ENCODE measurements at places on chromosomes 6 and 20.

GRCh38 chr6:71139249-71139648 lies 149.4 kb upstream of the OGFRL1 start:
- peak; percentile 20 for DNase-seq

GRCh38 chr6:84453499-84453898 lies 226.1 kb upstream of the CEP162 start:
- peak; percentile 44 for DNase-seq

- no peak for DNase-seq
Observed at GRCh38 chr20:47850146-47850545, 64.9 kb upstream of the SULF2 start.

DNA sequence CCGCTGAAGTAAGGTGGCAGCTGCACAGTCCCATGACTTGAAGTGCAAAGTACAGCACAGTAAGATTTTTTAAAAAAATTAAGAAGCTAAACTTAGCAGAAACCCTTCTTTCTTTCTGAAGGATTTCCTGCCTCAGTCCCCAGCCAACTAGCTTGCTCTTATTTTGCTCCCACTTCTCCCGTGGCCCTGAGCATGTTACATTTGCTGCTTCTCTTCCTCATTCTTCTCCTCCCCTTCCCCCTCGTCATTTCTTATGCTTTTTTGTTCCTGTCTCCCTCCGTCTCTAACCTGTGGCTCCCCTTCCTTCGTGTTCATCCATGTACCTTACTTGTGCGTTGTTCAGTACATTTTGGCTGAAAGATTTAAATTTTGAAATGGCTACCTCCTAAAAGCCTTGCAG lies 123.0 kb downstream of the SASH1 start:
- DNase-seq: no peak

DNA sequence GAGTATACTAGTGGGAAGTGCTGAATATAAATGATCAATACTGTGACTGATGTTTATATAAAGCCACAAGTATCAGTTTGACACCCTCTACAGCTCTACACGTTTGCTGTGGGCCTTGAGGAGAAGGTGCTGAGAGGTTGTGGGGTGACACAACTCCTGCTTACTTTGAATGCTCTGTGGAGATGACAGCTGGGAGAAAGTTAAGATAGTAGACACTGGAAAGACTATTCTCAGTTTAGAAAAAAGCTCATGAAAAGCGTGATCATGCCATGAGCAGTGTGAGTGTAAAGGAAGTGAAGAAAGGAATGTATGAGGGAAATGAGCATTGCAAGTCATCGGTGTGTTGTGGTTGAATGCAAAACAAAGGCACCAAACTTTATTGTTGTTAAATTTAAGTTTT lies 215.8 kb downstream of the UTRN start:
- no peak for DNase-seq

DNA sequence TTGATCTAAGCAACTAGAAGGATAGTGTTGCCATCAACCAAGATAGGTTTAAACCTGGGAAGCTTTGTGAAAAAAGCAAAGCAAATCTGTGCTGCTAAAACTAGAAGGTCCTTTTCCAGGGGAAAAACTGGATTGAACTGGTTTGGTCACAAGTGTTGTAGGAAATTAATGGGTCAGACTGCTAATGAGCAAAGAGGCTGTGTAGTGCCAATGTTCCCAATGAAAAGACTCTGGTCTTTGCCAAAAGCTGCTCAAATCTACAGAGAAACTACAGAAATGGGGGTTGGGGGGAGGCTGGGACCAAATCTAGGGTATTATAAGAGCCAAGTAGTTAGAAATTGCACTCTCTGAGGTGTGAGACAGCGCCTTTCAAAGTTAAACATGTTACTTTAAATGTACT lies 85.0 kb downstream of the PLCG1 start:
- no peak for DNase-seq

GRCh38 chr6:52283111-52283510 lies 1.4 kb downstream of the MCM3 start:
- no peak for DNase-seq
